ENCODE measurements at places on chromosomes 7 and 10. TPM values are rescaled to one million over a fixed set of nuclear protein-coding genes. Genes with fewer than 3 reads are reported as not detected.

ACSL5 gene
- total RNA-seq = 1.4 TPM

RPEL1 gene
- not detected for total RNA-seq

BMPR1A gene
- 60.5 TPM for total RNA-seq

CTAGE15 gene
- not detected for total RNA-seq

PRXL2A gene
- total RNA-seq = 8.9 TPM
